Stimulated activated CD8-positive, alpha-beta memory T cell treated with anti-CD3 and anti-CD28 coated beads, Interleukin-4, amount 100 ng/mL, for 1 hour (primary cell): ENCODE measurements at places on chromosomes 16 and 17.

GRCh38 chr17:2776589-2777241 lies 19.5 kb upstream of the RAP1GAP2 start:
- DNase-seq, result no peak

DNA sequence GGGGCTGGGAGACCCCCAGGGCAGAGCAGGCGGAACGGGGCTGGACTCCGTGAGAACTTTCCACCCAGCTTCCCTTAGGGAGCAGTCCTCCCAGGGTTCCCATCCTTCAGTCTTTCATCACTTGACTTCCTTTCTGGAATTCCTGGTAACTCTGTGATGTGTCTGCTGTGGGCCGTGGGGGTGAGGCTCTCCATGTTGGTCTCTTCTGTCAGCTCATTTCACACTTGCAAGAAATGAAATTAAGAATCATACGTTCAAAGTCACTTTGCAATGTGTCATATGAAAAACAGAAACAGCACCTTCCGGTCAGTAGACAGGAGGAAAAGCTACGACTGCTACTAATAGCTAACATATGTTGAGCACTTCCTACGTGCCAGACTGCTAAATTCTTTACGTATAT lies 5.4 kb upstream of the BBS2 start:
- no peak for DNase-seq

DNA sequence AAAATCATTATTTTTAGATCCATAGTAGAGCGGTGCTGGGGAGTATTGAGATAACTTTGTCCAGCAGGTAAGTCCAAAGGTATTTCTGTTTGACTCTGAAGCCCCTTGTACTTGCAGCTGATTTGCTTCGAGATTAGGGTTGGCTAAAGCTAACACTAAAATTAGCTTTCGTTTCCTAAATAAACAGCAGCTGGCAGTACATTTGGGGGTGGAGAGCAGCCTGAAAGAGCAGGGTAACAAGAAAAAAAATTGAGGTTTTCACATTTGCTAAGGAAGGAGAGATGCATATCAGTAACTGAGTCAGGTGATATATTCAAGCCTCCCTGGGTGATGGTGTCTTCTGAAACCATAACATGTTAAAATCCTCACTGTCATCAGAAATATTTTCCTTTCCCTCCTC lies 37.4 kb upstream of the TMC5 start:
- DNase-seq, result no peak

DNA sequence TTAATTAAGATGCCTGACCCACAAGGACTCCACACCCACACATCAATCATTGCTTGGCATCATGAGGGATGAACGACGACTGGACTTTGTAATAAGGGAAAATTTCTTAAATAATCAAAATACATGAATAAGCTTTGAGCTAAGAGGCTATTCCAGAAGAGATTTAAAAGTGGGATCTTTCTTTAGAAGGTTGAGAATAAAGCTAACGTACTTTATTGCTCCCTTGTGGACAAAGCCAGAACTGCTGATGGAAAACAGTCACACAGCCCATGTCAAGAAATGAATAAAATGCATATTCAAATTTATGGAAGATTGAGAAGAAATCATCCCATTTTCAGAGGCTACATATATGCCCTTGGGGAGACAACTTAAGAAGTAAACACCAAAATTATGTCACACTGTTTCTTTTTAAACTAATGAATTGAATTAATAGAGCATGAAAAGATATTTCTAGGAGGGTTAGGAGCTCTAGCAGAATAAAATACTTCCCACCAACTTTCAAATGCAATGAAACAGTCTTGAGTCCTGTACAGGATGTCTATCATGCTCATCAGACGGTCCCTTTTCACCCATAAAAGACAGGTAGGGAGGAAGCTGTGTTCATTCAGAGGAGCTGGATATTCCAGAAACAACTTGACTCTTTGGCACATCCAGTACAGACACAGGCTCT lies 60.2 kb upstream of the PHOSPHO1 start:
- no peak for DNase-seq

DNA sequence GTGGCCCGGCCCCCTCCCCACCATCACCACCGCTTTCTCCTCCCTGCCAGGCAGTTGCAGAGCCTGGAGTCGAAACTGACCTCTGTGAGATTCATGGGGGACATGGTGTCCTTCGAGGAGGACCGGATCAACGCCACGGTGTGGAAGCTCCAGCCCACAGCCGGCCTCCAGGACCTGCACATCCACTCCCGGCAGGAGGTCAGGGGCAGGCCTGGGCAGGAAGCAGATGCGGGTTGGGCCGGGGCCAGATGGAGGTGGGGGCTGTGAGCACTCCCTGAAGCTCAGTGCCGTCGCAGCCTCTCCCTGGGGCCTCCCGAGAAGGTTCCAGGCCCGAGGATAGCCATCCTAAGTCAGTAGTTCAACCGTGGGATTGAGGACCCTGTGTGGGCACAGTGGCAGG lies 14.2 kb upstream of the ADGRG3 start:
- no peak for DNase-seq

DNA sequence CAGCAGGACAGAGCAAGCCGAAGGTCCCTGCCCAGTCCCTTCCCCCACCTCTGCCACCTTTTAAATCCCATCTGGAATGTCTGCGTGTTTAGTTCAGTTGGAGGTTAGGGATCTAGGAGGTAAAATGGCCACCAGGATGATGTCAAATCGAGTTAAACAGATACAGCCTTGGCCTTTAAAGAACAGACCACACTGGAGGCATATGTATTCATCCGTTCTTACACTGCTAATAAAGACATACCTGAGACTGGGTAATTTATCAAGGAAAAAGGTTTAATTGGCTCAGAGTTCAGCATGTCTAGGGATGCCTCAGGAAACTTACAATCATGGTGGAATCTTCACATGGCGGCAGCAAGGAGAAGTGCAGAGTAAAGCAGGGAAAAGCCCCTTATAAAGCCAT lies 167.8 kb upstream of the CACNG5 start:
- no peak for DNase-seq

GRCh38 chr16:8788578-8789172 lies 8.8 kb downstream of the TMEM186 start:
- DNase-seq, result no peak

GRCh38 chr17:40093580-40094201 lies 6.7 kb downstream of the NR1D1 start:
- no peak for DNase-seq

- no peak for DNase-seq
Measured at GRCh38 chr16:79887541-79888540, 287.3 kb upstream of the MAF start.

GRCh38 chr16:86100205-86101136 lies 201.5 kb downstream of the IRF8 start:
- DNase-seq, result no peak

GRCh38 chr16:75111514-75111940 lies 5.1 kb downstream of the LDHD start:
- DNase-seq, result no peak

DNA sequence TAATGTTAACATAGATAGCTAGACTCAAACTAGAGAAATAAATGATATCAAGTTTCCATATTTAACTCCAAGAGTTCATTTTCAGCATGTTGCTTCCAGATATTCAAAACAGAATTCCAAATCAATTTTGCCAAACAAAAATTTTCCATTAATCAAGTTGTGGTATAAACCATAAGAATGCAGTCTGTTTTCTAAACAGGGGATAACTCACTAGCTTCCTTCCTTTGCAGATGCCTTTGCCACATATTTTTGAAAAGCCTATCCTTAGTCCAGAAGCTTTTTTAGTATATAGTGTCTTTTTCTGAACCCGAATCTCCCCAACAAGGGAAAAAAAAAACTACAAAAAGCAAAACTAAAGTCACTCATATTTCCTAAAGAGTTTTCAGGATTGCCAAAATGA lies 61.5 kb downstream of the HELZ start:
- DNase-seq, result no peak

DNA sequence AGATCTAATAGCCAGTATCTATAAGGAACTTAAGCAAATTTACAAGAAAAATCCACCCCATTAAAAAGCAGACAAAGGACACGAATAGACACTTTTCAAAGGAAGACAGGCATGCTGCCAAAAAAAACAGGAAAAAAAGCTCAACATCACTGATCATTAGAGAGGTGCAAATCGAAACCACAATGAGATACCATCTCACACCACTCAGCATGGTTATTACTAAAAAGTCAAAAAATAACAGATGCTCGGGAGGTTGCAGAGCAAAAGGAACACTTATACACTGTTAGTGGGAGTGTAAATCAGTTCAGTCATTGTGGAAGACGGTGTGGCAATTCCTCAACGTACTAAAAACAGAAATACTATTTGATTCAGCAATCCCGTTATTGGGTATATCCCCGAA lies 9.6 kb downstream of the STX8 start:
- DNase-seq, result no peak

GRCh38 chr17:49012769-49013255 lies 15.6 kb downstream of the IGF2BP1 start:
- no peak for DNase-seq

DNA sequence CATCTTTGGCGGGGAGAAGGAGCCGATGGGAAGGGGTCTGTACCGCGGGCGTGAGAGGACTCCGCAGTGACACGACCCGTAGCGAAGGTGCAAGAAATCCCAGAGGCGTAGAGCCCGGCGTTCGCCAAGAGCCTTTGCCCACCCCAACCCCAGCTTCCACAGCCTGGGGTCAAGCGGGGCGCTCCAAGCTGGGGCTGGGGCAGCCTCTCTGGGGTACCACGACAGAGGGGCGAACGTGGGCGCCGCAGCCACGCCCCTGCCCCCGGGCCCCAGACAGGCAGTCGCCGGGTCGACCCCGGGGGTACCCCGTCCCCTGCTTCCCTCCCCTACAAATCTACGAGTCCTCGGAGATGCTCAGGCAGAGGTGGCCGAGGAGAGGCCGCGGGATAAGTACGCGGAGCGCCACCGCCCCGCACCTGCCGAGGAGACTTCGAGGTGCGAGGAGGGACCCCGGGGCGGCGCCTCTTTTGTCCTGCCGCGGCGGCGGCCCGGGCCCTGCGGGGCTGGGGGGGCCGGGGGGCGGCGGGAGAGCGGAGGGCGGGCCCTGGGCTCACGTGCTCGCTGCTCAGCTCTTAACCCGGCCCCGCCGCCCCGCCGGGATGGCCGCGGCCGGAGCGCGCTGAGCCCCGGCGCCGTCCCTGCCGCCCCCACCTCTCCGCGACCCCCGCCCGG lies at the start of gene ADAM11:
Gene ADAM11, plus strand, starts transcription at position 575 of the 672 bp plus-strand sequence. CDS start 212 bp downstream, outside the sequence.
- no peak for DNase-seq

- DNase-seq, result no peak
Measured at GRCh38 chr17:57612202-57613071, 132.7 kb downstream of the CCDC182 start.

DNA sequence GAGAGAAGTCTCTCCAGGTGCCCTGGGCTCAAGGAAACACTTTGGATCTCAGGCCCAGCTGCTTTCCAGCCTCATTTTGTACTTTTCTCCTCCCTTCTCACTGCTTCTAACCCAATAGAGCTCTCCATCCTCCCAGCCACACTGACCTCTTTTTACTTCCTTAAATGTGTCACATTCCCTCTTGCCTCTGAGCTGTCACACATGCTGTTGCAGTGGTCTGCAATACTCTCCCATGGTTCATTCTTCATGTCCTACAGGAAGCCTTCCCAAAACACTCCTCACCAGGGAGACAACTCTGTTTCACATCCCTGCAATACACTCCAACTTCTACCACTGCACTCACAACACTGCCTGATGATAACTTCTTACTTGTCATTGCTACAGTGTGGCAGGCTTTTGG lies 242.1 kb upstream of the DYNLRB2 start:
- no peak for DNase-seq

DNA sequence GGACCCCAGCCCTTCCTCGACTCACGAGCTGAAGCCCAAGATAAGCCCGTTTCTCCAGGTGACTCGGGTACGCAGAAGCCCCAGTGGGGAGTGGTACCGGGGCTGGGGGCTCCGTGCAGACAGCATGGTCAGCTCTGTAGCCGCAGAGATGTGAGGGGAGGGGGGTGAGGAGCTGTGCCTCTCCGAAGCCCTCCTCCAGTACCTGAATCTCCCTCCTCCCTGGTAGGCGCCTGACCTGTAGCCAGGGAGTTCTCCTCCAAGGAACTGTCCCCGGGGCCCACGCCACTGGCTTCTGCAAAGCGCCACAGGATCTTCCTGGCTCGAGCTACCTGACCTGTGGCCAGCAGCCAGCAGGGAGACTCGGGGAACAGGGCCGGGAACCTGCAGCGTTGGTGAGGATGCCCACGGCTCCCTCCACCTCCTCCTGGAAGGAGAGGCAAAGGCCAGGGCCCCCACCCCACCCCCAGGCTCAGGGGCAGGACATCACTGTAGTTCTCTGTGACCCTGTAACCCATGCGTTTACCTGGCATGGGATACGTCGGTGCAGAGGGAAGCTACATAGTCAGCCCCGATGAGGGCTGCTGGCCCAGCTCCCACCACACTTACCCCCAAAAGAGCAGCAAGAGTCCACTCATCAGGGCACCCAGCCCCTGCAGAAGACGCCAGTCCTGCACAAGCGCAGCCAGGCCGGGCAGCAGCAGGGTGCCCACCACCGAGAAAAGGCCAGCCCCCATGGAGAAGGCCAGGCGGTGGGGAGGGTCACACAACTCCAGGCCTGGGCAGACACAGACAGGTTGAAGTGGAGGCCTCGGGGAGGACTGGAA lies 1.7 kb downstream of the SLC22A31 start:
- DNase-seq, result no peak

- DNase-seq, result no peak
Measured at GRCh38 chr16:80063713-80064069, 463.2 kb upstream of the MAF start.

GRCh38 chr16:69118468-69118867 lies 13.0 kb downstream of the HAS3 start:
- DNase-seq, result no peak

DNA sequence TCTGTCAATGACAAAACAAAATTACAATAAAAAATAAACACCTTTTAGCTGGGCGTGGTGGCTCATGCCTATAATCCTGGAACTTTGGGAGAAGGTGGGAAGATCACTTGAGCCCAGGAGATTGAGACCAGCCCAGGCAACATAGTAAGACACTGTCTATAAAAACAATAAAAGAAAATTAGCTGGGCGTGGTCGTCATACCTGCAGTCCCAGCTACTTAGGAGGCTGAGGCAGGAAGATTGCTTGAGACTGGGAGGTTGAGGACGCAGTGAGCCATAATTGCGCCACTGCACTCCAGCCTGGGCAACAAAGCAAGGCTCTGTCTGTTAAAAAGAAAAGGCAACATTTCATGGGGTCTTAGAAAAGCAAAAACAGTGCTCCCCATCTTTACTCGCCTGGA lies 32.7 kb downstream of the EMP2 start:
- DNase-seq, result no peak

DNA sequence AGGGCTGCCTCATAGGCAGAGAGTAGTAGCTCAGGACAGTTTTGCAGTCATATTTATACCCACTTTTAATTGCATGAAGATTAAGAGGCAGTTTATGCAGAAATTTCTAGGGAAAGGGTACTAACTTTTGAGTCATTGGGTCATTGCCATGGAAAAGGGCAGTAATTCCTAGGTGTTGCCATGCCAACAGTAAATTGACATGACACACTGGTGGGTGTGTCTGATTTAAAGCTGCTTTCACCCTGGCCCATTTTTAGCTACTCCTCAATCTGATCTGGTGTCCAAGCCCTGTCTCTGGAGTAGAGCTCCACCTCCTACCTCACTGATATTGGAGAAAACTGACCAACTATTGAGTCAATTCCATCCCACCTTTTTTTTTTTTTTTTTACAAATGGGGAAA lies 161.5 kb upstream of the ZKSCAN2 start:
- DNase-seq, result no peak

GRCh38 chr16:83609178-83609577 lies 198.6 kb upstream of the HSBP1 start:
- DNase-seq, result no peak
